ENCODE measurements at places on chromosomes 4 and X.

DNA sequence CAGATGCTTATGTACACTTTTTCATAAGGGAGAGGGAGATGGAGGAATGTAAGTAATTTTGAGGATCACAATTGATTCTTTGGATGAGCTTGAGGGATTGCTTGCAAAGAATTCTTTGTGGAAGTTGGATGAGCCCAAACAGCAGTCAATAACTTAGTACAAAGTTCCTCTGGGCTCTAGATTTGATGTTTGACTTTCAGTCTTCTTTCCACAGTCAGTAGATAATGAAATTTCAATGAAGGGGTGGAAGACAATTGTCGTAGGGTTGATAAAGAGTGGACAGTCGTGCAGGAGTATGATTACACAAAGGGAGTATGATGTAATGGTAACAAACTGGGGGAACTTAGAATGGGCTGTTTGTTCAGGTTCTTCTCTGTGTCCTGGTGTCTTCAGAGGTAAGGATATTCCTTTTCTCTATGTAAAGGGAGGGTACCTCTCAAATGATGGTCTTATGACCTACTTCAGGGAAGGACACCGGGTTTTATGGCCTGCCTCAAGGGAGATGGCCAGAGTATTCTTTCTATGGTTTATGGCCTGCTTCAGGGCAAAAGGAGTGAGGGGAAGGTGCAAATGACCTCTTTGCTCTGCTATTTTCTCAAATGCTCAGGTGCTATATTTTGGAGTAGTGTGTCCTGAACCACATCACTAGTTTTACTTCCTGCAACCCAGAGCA is 1.7 kb upstream of the ABRAXAS1 start:
- DNase-seq, result no peak

DNA sequence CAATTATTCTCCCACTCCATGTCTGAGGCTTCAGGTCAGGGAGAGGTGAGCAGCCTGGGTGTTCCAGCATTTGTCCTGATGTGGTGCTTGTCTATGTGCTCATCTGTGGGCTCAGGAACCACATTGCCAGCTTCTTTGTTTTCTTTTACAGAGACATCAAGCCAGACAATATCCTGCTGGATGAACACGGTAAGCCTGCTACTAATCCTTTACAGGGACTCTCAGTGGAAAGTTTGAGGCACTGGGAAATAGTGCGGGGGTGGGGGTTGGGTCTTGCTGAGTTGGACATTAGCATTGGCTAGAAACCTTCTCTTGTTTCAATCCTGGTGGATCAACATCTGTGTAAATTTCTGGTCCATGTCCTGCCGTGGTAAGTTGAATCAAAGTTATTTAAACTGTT is 310.3 kb downstream of the EVC2 start:
- no peak for DNase-seq

DNA sequence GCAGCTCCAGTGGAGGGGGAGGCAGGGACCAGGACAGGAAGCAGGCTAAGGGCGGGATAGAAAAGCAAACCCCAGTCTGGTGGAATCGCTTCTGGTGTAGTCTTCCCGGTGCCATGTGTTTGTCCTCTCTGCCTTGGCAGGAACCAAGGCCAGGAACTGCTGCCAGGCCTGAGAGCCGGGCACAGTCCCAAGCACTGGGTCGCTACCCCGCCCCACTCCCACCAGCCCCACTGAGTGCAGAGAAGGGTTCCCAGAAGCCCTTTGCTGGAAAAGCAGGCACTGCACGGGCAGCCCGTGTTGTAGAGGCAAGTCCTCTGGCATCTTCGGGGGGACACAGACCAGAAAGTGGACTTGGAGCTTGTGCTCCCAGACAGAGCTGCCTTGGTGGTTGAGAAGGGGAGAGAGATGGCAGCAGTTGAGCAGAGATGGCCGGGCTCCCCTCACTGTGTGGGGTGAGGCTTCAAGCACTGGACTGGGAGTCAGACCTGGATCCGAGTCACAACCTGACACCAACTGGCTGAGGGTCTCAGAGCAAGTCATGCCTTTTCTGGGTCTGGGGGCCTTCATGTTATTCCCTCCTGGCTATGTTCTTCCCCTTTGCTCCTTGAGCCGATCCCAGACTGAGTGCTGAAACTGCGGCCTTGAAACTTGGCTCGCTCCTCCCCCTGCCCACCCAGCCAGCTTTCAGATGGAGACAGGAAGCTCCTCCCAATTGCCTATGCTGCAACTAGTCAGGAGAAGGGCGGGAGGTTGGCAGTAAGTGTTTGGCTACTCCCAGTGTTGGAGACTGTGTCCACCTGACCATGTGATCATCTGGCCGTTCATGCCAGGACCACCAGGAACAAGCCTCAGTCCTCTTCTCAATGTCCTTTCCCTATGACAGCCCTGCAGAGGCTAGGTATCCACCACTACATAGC is 59.7 kb upstream of the MTM1 start:
- no peak for DNase-seq

DNA sequence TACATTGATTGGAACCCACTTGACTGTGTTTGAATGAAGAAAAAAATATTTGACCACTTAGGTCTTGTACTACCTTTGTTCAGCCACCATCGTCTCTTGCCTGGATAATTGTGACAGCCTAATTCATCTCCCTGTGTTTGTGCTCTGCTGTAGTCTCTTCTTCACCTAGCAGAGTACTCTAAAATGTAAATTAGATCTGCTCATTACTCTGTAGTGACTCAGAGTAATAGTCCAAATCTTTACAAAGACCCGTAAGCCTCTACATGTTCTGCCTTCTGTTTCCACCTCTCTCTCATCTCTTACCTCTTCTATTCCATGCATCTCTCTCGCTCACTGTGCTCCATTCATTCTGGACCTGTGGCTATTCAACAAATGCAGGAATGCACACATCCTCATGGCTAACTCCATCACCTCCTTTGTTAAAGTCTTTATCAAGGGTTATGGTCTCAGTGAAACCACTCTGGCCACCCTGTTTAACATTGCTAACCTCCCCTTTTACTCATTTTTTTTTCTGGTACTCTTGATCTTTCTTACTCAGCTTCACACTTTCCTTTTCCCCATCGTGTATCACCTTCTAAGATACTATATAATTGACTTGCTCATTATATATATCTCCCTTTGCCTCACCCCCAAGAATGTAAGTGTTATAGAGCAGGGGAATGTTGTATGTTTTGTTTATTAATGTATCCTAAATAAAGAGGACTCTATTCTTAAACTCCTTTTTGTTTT is 98.4 kb downstream of the STIM2 start:
- DNase-seq, result no peak

DNA sequence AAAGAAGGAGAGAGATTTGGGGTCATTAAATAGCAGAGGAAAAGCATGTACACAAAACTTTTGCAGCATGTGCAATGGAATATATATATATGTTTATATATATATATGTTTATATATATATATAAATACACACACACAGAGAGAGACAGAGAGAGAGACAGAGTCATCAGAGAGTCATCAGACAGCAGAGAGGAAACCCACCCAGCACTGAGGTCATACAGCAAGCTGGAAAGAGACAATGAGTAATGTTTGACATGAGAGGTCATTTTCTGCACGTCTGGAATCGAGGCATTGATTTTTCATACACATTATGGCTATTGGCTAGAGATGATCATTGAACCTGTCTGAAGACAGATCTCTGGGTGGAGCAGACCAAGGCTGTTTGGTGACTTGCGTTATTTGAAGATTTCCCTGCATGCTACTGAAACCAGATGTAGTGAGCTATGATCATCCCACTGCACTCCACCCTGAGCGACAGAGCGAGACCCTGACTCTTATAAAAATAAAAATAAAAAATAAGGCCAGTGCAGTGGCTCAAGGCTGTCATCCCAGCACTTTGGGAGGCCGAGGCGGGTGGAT is 48.8 kb upstream of the SHOX start:
- no peak for DNase-seq

DNA sequence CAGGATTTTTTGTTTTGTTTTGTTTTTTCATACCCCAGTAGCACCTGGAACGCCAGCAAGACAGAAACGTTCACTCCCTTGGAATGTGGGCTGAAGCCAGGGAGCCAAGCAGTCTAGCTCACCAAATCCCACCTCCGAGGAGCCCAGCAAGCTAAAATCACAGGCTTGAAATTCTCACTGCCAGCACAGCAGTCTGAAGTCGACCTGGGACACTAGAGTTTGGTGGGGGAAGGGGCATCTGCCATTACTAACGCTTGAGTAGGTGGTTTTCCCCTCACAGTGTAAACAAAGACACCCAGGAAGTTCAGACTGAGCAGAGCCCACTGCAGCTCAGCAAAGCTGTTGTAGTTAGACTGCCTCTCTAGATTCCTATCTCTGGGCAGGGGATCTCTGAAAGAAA is 99.6 kb upstream of the FGF16 start:
- no peak for DNase-seq
